Frontal cortex (tissue), 4 donors: ENCODE measurements at places on chromosomes 5 and 9. TPM values are rescaled to one million over a fixed set of nuclear protein-coding genes. Genes with fewer than 3 reads are reported as not detected.

The SPATA6L gene
- total RNA-seq, result 9.4 TPM

The SLC4A9 gene
- total RNA-seq, result under 0.01 TPM

The RBM27 gene
- 42.0 TPM for total RNA-seq

The ERBIN gene
- 83.2 TPM for total RNA-seq

The OTULINL gene
- 18.8 TPM for total RNA-seq

The PCDHGA12 gene
- total RNA-seq, result 3.7 TPM

The GRM6 gene
- total RNA-seq, result under 0.01 TPM

The FRMPD1 gene
- total RNA-seq, result 0.41 TPM

The ORM2 gene
- not detected for total RNA-seq

The DUSP1 gene
- 32.2 TPM for total RNA-seq

The IRX4 gene
- not detected for total RNA-seq

The ATP10B gene
- 2.4 TPM for total RNA-seq

The FBP1 gene
- not detected for total RNA-seq

The NR5A1 gene
- not detected for total RNA-seq
